ENCODE measurements at places on chromosomes 5 and 9.

DNA sequence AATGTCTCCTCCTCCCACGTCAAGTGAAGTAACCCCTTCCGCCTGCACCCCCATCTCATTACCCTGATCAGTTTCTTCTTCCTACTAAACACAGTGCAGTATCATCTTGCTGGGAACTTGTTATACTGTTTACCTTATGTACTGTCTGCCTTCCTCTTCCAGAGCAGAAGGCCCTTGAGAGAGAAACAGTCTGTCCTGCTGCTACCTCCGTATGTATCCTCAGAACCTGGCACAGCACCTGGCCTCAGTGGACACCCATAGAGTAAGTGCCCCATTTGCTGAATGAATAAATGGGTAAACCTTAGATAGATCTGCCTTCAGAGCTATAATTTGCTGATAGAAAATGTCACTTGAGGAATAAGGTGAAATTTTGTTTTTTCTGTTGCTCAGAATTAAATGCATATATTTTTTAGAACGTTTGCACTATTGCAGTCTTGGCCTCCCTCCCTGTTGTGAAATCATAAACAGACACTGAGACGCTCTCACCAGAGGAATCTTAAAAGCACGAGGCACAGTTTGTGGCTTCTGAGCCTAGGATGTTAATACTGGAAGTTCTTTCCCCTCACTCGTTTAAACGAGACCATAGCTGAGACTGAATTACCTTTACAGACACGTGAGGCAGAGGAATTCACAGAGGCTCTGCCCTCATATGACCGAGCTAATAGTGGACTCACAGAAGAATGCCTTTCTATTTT lies 223.1 kb upstream of the DAP start:
- no peak for DNase-seq

DNA sequence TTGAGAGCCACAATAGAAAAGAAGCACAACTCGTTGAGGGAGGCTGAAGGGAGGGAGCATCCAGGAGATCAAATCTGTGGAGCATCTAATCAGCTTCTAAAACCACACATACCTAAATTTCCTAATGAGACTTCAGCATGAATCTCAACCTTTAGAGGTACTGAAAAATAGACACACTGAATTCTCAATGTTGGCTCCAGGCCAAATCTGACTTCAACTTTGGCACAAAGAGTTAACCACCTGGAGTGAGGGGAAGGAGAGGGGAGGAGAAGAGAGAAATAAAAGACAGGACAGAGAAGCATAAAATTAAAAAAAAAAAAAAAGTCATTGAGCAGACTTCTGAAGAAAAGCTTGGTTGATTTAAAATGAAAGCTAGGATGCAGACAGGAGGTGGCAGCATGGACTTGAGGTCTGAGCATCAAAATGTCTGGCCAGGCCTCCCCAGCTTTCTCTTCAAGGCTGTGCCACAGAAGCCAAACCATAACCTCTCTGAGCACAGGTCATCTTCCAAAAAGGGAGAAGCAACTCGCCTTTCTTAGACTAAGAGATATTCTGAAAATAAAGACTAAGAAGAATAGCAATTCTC lies 205.6 kb downstream of the DENND1A start:
- no peak for DNase-seq

- no peak for DNase-seq
Measured at GRCh38 chr5:126806-127205, 34.8 kb downstream of the PLEKHG4B start.

- no peak for DNase-seq
Measured at GRCh38 chr9:35643046-35643445, 7.7 kb downstream of the SIT1 start.

GRCh38 chr5:93039888-93040287 lies 541.1 kb downstream of the NR2F1-AS1 start:
- DNase-seq = no peak

GRCh38 chr5:164869325-164869724 lies 1363.9 kb downstream of the MAT2B start:
- no peak for DNase-seq

DNA sequence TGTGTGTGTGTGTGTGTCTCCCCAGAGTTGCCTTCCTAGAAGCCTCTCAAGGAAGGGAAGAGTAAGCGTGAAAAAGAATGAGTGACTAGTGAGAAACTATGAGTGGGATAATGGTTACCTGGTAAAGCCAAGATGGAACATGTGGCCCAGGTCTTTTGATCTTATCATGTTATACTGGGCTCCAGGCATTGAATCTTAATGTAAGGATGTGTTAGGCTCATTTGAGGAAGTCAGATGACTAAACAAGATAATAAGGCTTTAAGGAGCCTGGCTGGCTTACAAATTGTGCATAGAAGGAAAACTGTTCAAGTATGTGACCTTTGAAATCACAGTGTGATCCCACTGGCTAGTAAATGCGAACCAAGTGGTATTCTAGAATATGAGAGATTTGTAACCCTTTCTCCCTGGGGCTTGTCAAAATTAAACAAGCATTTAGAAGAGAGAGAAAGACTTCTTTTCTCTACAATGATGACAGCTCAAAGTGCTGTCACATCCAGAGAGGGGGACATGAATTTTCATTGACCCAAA lies 29.9 kb upstream of the HMHB1 start:
- no peak for DNase-seq

DNA sequence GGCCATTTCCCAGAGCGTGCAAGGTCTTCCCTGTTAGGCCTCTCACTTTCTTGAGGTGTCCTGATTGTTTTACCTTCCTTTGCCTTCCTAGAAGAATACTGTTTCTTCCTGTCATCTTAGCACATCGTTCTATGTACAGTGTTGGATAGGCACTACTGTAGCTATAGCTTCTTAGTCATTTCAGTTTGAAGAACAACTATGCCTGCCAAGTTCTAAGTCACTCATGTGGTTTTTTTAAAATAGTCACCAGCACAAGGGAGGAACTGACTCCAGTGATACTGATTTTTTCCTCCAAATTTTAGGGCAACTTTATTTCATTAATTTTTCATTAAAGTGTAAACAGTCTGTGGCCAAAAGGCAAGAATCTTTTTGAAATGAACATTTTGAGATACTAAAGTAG lies 122.4 kb upstream of the NR5A1 start:
- DNase-seq = no peak

- no peak for DNase-seq
Measured at GRCh38 chr5:16457853-16458252, 7.7 kb downstream of the ZNF622 start.

DNA sequence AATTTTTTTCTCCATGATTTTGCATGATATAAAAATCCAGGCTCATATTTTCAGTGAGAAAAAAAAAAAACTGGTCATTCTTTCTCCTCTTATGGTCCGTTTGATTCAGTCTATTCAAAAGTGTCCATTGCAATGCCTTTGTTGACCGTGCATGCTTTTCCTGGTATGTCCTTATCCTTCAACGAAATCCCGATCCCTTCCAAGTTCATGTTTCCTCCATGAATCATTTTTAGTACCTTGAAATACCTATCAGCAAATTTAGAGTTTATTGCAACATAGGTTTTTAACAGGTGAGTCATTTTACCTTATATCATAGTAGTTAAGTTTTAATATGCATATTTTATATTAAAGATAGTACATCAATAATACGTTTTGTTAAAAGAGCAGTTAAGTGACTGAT lies 773.8 kb upstream of the CHD1 start:
- no peak for DNase-seq

GRCh38 chr9:99391937-99392594 lies 170.0 kb downstream of the SEC61B start:
- no peak for DNase-seq

GRCh38 chr5:129271308-129271707 lies 176.8 kb downstream of the ISOC1 start:
- DNase-seq = no peak

GRCh38 chr9:77910194-77910621 lies 121.4 kb downstream of the GNAQ start:
- no peak for DNase-seq

- no peak for DNase-seq
Measured at GRCh38 chr9:19441730-19442129, 32.9 kb downstream of the ACER2 start.

GRCh38 chr5:10663489-10664179 lies 97.4 kb downstream of the DAP start:
- no peak for DNase-seq

DNA sequence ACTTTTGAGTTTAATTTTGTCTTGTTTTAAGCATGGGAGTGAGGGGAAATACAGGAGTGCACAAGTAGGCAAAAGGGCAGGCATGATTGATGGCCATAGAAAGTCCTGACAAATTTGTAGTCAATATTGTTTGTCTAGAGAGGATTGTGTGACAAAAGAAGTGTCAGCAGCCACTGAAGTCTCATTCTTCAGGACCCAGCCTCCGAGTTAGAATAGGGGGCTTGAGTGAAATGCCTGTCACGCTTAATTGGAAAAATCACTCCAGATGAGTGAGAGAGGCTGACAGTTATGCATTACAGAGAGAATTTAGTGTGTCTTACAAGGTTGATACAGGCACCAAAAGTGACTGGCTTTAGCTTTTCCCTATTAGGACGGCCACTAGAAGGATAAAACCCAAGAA lies 81.9 kb upstream of the RPS23 start:
- DNase-seq = no peak

DNA sequence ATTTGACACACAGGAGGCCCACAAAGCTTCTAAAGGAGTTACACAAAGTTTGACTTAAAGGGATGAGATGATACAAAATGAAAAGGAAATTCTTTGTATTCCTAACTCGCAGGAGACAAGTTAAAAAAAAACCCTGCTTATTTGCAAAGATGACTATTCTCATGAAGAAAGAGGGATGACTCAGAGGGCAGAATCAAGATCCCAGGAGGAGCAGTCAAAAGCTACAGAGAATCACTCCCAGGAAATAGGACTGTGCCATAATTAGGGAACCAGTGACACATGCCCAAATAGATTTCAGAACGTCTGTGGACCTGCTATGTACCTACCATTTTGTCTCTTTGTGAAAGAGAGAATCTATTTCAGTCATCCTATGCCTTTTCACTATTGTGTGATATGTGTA lies 103.5 kb upstream of the ARRDC3 start:
- no peak for DNase-seq

GRCh38 chr5:74261866-74262265 lies 378.7 kb downstream of the ENC1 start:
- DNase-seq = no peak

DNA sequence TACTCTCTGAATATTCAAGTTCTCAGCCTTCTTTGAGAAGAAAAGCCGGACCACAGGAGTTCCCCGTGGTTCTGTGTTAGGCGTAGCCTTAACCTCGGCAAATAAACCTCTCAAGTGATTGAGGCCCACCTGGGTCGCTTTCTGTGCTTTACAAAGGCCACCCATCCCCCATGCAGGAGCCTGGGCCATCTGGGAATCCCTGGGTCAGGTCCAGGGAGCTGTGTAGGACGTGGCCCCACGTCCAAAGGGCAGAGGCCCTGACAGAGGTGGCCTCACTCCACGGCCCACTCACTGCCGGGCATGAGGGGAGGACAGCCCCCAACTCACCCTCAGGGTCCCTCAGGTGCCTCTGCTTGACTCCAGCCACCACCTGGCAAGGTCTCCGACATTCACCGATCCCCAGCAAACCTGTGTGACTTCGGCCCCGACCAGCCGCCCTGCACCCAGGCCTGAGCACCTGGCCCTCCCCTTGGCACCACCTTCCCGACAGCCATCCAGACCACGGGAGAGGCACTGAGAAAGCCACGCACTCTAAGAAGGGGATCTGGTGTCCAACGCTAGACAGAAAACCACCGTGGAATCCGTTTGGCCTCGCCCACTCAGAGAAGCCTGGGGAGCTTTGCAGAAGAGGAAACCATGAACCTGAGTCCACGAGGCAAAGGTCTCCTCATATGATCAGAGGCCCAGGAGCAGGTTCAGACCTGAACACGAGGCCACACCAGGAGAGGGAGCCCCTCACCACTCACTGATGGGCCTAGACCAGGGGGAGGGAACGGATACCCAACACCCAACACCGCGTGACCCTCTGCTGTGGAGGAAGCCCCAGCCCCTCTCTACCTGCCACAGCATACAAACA lies 4.5 kb downstream of the SLC12A7 start:
- DNase-seq = no peak

DNA sequence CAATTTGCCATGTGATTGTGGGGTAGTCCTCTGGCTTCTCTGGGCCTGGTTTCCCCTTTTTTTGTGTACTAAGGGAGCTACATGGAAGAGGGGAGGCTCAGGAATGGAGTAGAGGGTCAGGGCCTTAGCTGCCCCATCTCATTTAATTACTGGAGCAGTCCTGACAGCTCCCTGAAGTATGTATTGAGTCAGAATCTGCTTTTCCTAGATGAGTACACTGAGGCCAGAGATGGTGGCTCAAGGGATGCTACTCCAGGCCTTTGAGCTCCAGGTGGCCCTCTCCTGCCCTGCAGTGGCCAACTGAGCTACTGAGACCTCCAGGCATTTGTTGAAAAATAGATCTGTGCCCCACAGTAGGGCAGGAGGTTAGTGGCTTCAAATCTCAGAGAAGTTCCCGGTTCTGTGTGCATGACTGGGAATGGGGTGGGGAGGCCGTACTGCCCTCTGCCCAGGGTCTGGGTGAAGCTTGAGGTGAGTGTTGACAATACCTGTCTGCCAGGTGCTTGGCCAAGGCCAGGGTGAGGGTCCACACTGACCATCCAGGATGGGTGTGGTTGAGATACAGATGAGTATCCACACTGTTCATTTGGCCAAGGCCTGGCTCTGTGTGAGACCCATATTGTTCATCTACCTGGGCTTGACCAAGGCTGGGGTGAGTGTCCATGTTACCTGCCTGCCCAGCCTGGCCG lies 45.7 kb downstream of the CXXC5 start:
- no peak for DNase-seq

DNA sequence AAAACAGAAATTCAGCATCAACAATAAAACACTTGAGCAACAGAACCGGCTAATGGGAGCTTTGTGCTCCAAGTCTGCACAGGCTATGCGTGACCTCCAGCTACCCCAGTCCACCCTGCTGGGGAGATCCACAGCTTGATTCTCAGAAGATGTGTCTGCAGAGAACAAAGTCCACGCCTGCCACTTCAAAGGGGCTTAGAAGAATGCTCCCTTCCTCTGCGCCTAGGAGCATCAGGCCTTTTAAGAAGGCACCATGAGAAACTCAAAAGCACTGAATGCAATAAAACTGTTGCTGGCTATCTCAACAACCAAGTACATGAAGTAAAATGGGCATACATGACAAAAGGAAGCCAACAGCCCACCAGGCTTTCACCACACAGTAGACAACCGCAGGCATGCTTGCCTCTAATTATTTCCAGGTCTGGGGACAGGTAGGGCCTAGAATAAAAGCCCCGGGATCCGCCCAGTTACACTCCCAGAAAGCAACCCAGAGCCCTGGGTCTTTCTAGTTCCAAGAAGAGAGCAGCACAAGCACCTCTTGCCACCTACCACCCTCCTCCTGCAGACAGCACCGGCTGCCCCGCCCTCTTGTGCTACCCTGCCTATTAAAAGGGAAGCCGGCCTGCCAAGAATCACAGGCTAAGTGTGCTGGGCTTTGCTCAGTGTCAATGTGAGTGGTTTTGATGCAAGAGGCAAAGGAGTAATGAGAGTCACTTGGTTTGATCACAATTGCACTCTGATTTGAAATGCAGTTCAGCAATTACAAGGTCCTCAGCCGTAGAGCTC lies 123.2 kb downstream of the SPOCK1 start:
- DNase-seq = no peak

- DNase-seq = no peak
Measured at GRCh38 chr9:77798140-77798539, 150.0 kb upstream of the GNA14 start.
